Stimulated activated CD4-positive, alpha-beta T cell treated with anti-CD3 and anti-CD28 coated beads, Interleukin-1b, Interleukin-23, amount 100 ng/mL, for 1 hour (primary cell): ENCODE measurements at places on chromosomes 3 and 15.
A peak's percentile ranks its signal among the peaks of the same experiment; 100 is the strongest.

GRCh38 chr15:38549222-38549621 lies 15.4 kb downstream of the RASGRP1 start:
- DNase-seq, result no peak

GRCh38 chr3:180854887-180855286 lies 57.6 kb upstream of the FXR1 start:
- no peak for DNase-seq

GRCh38 chr15:98745650-98746374 lies 97.5 kb downstream of the IGF1R start:
- no peak for DNase-seq

DNA sequence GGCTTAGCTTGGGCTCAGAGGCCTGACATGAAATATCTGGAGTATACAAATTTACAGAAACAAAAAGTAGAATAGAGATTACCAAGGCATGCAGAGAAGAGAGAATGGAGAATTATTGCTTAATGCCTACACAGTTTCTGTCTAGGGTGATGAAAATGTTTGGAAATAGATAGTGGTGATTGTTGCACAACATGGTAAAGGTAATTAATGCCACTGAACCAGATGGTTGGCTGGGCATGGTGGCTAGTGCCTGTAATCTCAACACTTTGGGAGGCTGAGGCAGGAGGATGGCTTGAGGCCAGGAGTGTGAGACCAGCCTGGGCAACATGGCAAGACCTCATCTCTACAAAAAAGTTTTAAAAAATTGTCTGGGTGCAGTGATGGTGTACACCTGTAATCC lies 46.6 kb upstream of the OSBPL11 start:
- no peak for DNase-seq

DNA sequence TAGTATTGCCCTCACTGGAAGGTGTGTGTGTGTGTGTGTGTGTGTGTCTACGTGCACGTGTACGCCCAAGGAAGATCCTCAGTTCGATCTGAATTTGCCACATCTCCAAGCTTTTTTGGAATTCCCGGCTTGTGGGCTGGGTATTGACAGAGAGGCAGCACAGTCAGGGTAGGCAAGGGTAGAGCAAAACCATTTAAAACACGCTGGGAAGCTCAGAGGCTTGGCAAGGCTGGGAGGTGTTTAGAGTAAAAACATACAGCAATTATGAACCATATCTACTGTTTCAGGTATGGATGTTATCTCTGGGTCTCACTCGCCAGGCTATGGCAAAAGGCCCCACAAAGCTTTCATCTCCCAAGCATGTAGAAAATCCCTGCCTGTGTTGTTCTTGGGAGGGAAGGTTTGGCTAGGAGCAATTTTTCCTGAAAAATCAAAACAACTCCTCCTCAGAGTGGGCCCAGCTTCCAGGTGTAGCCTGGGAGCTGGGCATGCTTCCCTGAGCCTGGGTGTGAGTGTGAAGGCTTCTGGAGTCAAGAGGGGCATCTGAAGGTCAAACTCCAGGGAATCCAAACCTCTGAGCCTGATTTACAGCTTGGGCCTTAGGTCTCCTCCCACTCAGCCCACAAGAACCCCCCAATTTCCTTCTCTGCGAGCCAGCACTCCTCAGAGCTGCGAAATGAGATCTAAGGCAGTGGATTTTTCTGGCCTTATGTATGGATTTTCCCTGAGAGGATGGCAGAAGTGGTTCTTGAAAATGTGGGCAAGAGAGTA lies 244.8 kb upstream of the TPRG1 start:
- no peak for DNase-seq

DNA sequence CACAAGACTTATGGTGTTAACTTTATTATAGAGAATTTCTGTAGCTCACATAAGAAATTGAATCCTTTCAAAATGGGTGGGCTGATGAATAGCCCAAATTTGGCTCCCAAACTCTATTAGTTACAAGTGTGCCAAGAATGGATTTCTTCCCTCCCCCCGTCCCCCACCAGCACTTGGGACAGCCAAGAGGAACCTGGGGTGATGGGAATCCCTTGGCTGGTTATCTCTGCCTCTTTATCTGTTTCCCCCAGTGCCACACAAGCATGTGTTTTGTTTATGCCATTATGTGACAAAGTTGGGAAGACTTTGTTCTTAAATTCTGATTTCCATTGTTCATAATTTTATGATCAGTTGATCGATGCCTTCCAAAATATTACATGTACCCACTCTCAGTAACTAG lies 28.3 kb downstream of the CMSS1 start:
- no peak for DNase-seq

- DNase-seq, result no peak
Measured at GRCh38 chr3:105353485-105354161, 13.1 kb upstream of the ALCAM start.

- DNase-seq, result no peak
Measured at GRCh38 chr15:51307811-51308210, 30.6 kb downstream of the CYP19A1 start.

- DNase-seq, result no peak
Measured at GRCh38 chr15:89450076-89451006, 46.0 kb downstream of the RHCG start.

GRCh38 chr15:57229051-57229450 lies 147.3 kb upstream of the CGNL1 start:
- no peak for DNase-seq

GRCh38 chr3:39941931-39942330 lies 132.5 kb downstream of the MYRIP start:
- DNase-seq, result no peak

- no peak for DNase-seq
Measured at GRCh38 chr3:150800722-150801121, 37.8 kb upstream of the SIAH2 start.

DNA sequence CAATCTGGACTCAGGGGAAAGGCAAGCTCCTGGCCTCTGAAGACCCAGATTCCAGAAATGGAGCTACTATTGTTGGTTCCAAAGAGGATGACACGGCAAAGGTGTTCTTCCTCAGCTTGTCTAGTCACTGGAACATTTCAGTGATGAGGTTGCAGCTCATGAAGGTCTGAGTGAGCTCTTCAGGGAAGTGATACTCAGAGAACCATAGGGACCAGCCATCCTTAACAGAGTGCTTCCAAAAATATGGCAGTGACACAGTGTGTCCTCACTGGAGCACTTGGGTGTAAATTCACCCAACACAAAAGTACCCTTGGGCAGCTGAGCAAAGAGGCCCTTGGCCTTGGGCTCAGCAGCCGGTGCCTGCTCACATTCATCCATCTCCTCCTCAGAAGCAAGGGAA lies 46.3 kb downstream of the SPTSSB start:
- no peak for DNase-seq

- DNase-seq, result no peak
Measured at GRCh38 chr3:13007251-13007941, 65.8 kb downstream of the IQSEC1 start.

GRCh38 chr3:30440880-30441279 lies 165.5 kb upstream of the TGFBR2 start:
- DNase-seq, result no peak

- no peak for DNase-seq
Measured at GRCh38 chr3:45567730-45568172, 26.8 kb upstream of the LIMD1 start.

GRCh38 chr3:116561529-116561928 lies 116.2 kb upstream of the LSAMP start:
- no peak for DNase-seq

DNA sequence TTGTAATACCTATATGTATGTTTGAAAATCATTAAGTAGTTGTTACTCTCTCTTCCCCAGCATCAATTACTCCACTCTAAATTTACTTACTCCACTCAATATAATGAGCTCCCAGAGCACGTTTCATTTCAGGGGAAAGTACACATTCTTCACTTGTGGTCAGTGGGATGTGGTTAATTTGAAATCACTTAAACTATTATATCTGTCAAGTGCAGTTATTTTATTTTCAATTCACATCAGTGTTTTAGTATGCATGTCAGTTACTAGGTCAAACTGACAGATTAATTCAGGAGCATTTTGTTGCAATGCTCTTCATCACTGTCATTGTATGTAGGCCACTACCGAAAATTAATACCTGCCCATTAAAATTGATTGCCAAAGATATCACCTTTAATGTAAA lies 376.1 kb downstream of the ZIC4 start:
- DNase-seq, result no peak

GRCh38 chr3:57825116-57825515 lies 69.0 kb downstream of the SLMAP start:
- DNase-seq, result no peak

- DNase-seq, result no peak
Measured at GRCh38 chr3:145704020-145704419, 457.0 kb downstream of the PLOD2 start.

DNA sequence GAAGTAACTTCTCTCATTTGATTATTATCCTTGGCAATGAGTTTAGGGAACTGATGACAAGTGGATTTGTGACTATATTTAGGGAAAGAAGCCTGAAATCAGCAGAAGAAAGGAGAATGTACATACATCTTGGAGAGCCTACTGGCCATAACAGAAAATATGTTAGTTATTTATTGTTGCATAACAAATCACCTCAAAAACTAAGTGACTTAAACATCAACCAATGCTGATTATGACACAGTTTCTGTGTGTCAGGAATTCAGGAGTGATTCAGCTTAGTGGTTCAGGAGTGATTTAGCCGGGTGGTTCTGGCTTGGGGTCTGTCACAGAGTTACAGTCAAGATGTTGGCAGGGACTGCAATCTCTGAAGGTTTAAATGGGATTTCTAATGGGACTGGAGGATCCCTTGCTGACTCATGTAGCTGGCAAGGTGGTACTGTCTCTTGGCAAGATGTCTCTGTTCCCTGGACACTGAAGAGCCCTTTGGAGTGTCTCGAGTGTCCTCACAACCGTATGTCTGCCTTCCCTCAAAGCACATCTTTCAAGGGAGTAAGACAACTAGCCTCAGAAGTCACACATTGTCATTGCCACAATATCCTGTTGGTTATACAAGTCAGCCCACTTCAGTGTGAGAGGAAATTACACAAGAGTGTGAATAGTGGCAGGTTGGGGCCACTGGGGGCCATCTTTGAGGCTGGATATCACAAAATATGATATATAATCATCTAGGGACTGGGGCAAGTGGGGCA lies 248.9 kb downstream of the SV2B start:
- DNase-seq, result no peak

DNA sequence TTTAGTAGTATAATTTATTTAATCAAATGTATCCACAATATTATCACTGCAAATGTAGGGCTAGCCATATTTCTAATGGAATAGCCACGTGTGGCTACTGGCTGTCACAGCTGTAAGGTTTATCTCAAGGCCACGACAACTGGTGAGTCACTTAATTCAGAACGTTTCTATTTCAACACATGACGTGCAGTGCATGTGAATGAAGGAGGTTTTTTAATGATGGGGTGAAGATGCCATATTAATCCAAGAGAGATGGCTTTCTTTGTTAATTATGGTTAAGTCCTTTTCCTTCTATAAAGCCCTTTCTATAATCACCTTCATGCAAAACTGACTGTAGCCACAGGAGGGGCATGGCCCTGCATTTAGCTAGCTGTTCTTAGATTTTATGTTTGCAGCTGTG lies 212.0 kb downstream of the FEZF2 start:
- no peak for DNase-seq

DNA sequence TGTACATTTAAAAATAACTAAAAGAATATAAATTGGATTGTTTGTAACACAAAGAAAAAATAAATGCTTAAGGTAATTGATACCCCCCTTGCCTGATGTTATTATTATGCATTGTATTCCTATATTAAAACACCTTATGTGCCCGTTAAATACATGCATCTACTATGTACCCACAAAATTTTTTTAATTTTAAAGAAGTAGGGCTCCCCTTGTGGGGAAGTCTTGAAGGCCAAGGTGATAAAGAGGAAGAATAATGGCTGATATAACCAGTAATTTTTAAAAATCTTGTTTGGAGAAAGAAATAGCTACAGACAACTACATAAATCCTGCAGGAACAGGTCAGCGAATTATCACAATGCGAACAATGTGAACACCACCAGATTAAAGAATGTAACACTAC lies 451.7 kb upstream of the ARHGEF26 start:
- DNase-seq, result no peak

- no peak for DNase-seq
Measured at GRCh38 chr3:129233538-129233937, 15.9 kb upstream of the COPG1 start.

GRCh38 chr3:179174316-179174715 lies 26.2 kb downstream of the PIK3CA start:
- no peak for DNase-seq

DNA sequence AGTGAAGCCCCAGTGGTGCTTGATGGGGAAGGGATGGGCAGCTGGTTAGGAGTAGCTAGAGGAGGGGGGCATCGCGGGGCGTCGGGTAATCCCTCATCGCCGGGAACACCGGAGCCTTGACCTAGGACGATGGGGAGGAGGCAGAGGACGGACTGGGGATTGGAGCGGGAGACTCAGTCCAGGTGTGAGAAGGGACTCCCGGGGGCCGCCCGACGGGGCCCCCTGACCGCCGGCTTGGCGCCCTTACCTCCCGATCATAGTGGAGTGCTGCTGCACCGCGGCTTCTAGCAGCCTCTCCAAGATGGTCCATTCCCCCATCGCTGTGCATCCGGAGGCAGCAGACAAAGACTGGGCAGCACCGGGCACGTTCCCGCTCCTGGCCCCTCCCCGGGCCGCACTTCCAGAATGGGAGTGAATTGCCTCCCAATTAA lies 612 bp downstream of the GJD2 start:
- no peak for DNase-seq

GRCh38 chr3:59726279-59726678 lies 676.5 kb upstream of the CFAP20DC start:
- DNase-seq, result no peak

DNA sequence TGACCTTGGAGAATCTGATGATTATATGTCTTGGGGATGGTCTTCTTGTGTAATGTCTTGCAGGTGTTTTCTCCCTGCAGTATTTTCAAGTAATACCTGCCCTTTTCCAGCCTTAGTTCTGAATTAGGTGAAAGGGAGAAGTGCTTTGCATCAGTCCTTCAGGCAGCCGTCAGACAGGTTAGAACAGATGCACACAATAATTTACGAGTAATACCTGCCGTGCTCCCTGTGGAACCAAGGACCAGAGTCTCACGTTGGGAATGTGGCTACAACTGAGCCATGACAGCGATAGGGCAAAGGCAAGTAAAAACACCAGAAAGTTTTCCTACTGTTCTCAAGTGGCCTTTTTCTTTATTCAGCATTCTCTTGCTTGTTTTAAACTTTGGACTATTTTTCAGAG lies 69.1 kb downstream of the CHCHD6 start:
- DNase-seq, result no peak

DNA sequence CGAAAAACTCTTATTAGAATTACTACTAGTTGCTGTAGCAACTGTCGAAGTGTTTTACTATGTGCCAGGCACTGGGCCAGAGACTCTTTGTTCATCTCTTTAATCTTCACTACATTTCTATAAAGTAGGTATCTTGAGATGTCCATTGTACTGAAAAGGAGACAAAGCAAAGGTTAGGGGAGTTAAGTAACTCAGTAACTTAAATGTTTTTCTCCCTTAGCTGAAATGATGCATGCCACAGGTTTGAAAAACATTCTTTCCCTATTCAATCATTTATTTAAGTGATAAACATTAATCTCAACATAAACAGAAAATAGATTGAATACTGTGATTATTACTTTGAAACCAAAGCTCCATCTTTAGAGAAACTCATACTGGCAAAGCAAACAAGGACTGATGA lies 776.2 kb downstream of the FHIT start:
- DNase-seq, result no peak

- DNase-seq, result no peak
Measured at GRCh38 chr3:177611752-177612334, 414.6 kb upstream of the TBL1XR1 start.

GRCh38 chr3:42247576-42248027 lies 18.4 kb downstream of the CCK start:
- peak; percentile 32 for DNase-seq
